ENCODE measurements at places on chromosomes 7 and 10. TPM values are rescaled to one million over a fixed set of nuclear protein-coding genes. Genes with fewer than 3 reads are reported as not detected.

- H3K36me3 ChIP-seq = no peaks in the 10 kb centered on the region
- H3K4me3 ChIP-seq = no peak overlapping the region
- H3K4me1 ChIP-seq = no peaks in the 10 kb centered on the region
- H3K27ac ChIP-seq = no peak overlapping the region
- no peak for DNase-seq
- no peaks in the 10 kb centered on the region for H3K27me3 ChIP-seq
These were observed 72.5 kb downstream of the SEMA3D start for GRCh38 chr7:85114342-85114741.

The FAM25G gene
- total RNA-seq = not detected

DNA sequence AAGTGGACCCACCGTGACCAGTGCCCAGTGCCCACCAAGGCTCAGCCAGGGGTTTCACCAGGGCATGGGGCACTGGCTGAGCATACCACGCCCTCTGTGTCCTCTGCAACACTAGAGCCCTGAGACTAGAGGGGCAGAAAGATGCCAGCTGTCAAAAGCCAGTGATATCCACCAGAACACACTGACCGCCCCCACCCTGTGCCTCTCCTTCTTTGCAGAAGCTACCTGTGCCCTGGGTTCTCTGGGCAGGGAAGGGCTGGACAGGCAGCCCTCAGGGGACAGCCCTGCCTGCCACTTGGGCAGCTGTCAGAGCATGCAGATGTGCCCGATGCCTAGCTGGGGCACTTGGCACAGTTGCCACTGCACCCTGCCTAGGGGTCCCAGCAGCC is 494 bp downstream of the VSIR start:
- no peaks in the 10 kb centered on the region for H3K36me3 ChIP-seq
- H3K27me3 ChIP-seq = no peaks in the 10 kb centered on the region
- peak overlapping the region; percentile 74 for H3K4me3 ChIP-seq
- peak overlapping the region; percentile 97 for H3K27ac ChIP-seq
- no peak for DNase-seq
- peaks cover 77% of the 10 kb centered on the region for H3K4me1 ChIP-seq

- no peaks in the 10 kb centered on the region for H3K36me3 ChIP-seq
- no peaks in the 10 kb centered on the region for H3K27me3 ChIP-seq
- no peak for DNase-seq
- no peak overlapping the region for H3K27ac ChIP-seq
These were observed 62.3 kb downstream of the EGFR start for GRCh38 chr7:55081068-55081467.

GRCh38 chr7:30800785-30801252 is 29.6 kb downstream of the MINDY4 start:
- no peaks in the 10 kb centered on the region for H3K27me3 ChIP-seq
- peaks cover 74% of the 10 kb centered on the region for H3K4me1 ChIP-seq
- H3K36me3 ChIP-seq = no peaks in the 10 kb centered on the region

DNA sequence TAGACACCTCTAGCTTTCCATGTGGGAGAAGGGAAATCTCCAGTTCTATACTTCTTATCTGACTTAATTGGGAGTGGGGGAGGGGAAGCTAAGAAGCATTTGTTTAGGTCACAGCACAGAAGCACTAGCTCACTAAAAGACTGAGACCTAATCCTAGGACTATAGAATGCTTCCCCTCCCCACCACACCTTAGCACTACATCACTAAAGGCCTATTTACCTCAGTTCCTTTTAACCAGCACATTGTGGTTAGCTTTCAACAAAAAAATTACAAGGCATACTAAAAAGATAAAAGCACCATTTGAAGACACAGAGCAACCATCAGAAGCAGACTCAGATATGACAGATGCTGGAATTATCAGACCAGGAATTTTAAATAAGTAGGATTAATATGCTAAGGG is 53.8 kb upstream of the ADRA2A start:
- no peak overlapping the region for H3K4me3 ChIP-seq
- H3K27ac ChIP-seq = no peak overlapping the region
- no peaks in the 10 kb centered on the region for H3K4me1 ChIP-seq
- no peaks in the 10 kb centered on the region for H3K36me3 ChIP-seq

The C7orf57 gene
- not detected for total RNA-seq

GRCh38 chr10:46560952-46561351 is 4.5 kb upstream of the GPRIN2 start:
- H3K27me3 ChIP-seq = peaks cover 34% of the 10 kb centered on the region
- H3K27ac ChIP-seq = no peak overlapping the region
- H3K36me3 ChIP-seq = no peaks in the 10 kb centered on the region
- no peak overlapping the region for H3K4me3 ChIP-seq

DNA sequence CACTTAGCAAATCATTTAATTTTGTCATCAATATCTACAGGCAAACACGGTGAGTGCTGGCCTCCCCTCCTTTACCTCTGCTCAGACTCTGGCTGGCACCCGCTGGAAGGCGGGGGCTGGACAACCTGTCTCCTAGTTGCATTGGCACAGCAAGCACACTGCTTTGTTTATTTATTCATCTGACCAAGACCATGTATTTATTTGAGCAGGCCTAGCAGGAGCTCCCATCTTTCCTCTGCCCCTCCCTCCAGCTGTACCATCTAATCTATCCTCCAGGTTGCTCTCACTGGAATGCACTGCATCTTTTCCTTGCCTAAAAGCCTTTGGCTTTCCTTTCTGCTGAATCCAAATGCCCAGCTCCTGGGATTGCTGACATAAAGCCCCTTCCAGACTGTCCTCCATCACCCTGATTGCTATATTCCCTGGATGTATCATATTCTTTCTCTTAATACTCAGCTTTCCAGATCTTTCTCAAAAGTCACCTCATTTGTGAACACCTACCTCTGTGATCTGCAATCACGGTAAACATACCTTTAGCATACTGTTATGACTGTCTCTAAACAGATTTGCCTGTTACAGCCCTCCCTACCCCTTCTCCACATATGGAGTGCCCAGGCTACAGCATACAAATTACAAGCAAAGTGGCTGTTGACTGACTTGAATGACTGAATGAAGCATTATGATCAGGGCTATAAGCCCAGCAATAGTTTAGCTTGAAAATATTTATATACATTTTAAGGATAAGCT is 9.6 kb downstream of the ELMO1 start:
- no peak overlapping the region for H3K4me3 ChIP-seq
- H3K27ac ChIP-seq = peak overlapping the region; percentile 86
- H3K36me3 ChIP-seq = no peaks in the 10 kb centered on the region
- no peaks in the 10 kb centered on the region for H3K27me3 ChIP-seq
- DNase-seq = no peak

GRCh38 chr7:2843711-2844152 is 376 bp downstream of the GNA12 start:
- H3K4me3 ChIP-seq = peak overlapping the region; percentile 83
- peak; percentile 42 for DNase-seq
- H3K27ac ChIP-seq = peak overlapping the region; percentile 66
- peaks cover 10% of the 10 kb centered on the region for H3K36me3 ChIP-seq
- peaks cover 11% of the 10 kb centered on the region for H3K4me1 ChIP-seq
- H3K27me3 ChIP-seq = no peaks in the 10 kb centered on the region

DNA sequence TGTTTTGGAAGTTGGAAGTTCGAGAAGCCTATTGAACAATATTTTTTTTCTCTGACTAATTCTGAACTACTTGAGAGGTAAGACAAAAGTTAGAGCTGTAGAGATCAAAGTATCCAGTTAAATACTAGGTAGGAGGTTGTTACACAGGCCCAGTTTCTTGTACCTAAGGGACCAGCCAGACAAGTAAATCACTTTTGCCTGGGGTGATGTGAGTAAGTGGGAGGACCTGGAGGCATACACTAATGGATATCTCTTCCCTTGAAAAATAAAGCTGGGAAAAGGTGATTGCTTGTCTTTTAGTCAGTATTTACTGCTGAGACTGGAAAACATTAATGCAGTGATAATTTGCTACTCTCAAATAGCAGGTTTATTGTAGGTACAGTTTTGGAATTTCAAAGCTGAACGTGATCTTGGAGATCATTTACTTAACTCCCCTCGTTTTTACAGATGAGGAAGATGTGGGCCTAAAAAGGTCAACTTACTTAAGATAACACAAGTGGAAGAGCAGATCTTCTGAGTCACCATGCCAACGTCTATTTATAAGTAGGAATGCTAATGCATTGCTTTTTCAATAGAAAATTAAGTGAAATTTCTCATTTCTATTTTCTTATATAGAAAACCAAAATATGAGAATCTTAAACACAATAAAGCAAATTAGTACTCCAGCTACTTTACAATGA is 181.3 kb downstream of the PPP1R9A start:
- DNase-seq = no peak
- peaks cover 11% of the 10 kb centered on the region for H3K4me1 ChIP-seq
- no peaks in the 10 kb centered on the region for H3K36me3 ChIP-seq
- H3K27me3 ChIP-seq = no peaks in the 10 kb centered on the region
- H3K4me3 ChIP-seq = no peak overlapping the region

DNA sequence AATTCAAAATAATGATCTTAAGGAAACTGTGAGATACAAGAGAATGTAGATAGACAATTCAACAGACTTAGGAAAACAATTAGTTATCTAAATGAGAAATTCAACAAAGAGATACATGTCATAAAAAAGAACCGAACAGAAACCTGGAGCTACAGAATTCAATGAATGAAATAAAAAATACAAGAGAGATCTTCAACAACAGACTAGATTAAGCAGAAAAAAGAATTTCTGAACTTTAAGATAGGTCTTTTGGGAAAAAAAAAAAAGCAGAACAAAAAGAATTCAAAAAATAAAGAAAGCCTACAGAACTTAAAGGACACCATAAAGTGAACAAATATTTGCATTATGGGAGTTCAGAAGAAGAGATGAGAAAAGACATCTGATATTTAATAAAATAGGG is 129.1 kb upstream of the FOXK1 start:
- no peaks in the 10 kb centered on the region for H3K27me3 ChIP-seq
- H3K36me3 ChIP-seq = no peaks in the 10 kb centered on the region
- H3K4me1 ChIP-seq = peaks cover 2% of the 10 kb centered on the region
- no peak overlapping the region for H3K27ac ChIP-seq
- H3K4me3 ChIP-seq = no peak overlapping the region
- no peak for DNase-seq

- H3K36me3 ChIP-seq = no peaks in the 10 kb centered on the region
- no peaks in the 10 kb centered on the region for H3K27me3 ChIP-seq
- H3K4me1 ChIP-seq = no peaks in the 10 kb centered on the region
- no peak for DNase-seq
- no peak overlapping the region for H3K27ac ChIP-seq
- no peak overlapping the region for H3K4me3 ChIP-seq
These were observed 26.8 kb upstream of the THSD7A start for GRCh38 chr7:11858622-11859302.

GRCh38 chr10:50422259-50422658 is 170.9 kb upstream of the ASAH2 start:
- peaks cover 18% of the 10 kb centered on the region for H3K4me1 ChIP-seq
- peak overlapping the region; percentile 23 for H3K27ac ChIP-seq
- no peak overlapping the region for H3K4me3 ChIP-seq
- no peaks in the 10 kb centered on the region for H3K36me3 ChIP-seq
- no peak for DNase-seq

DNA sequence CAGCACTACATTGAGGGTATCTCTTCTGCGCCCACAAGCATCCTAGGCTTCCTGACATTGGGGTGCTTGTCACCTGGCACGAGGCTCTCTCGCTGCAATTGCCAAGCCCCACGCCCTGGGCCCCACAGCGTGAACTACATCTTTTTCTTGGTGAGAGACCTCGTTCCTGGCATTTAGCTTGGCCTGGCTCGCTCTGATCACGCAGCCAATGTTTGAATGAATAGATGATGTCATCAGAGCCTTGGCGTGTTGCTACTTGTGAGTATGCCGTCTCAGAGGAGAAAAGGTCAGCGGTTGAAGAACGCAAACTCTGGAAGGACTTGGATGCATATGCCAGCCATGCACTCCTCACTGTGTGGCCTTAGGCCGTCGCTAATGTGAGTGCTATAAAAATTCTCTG is 150.2 kb upstream of the AUTS2 start:
- DNase-seq = no peak
- H3K27ac ChIP-seq = no peak overlapping the region
- H3K4me3 ChIP-seq = no peak overlapping the region
- no peaks in the 10 kb centered on the region for H3K36me3 ChIP-seq
- no peaks in the 10 kb centered on the region for H3K4me1 ChIP-seq

- H3K4me1 ChIP-seq = peaks cover 3% of the 10 kb centered on the region
- no peak for DNase-seq
- H3K27ac ChIP-seq = peak overlapping the region; percentile 78
- H3K4me3 ChIP-seq = peak overlapping the region; percentile 57
- no peaks in the 10 kb centered on the region for H3K36me3 ChIP-seq
These were observed 7.3 kb downstream of the SKIDA1 start for GRCh38 chr10:21518149-21518640.

The CRHR2 gene
- total RNA-seq = 0.45 TPM

GRCh38 chr7:151541709-151542499 is 22.2 kb upstream of the RHEB start:
- H3K4me1 ChIP-seq = no peaks in the 10 kb centered on the region
- DNase-seq = no peak
- H3K36me3 ChIP-seq = no peaks in the 10 kb centered on the region
- no peak overlapping the region for H3K4me3 ChIP-seq
- no peaks in the 10 kb centered on the region for H3K27me3 ChIP-seq

The GOLGA7B gene
- total RNA-seq = 0.06 TPM

The ARHGEF35 gene
- not detected for total RNA-seq

DNA sequence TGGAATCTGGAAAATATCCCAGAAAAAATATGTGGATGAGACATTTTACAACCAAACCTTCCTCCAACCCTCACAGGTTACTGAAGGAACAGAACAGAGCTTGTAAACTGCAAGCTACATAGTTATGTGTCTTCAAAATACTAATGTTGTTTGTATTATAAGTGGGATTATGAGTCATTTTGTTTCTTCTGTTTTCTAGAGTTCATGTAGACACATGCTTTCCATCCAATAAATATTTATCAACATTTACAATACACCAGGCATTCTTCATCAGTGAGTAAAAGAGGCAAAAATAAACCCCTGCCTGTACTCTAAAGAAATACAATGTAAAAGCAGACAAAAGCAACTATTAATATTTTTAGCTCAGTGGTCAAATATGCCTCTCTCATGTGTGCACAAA is 38.0 kb upstream of the TES start:
- H3K4me1 ChIP-seq = no peaks in the 10 kb centered on the region
- H3K27ac ChIP-seq = no peak overlapping the region
- no peak for DNase-seq
- H3K36me3 ChIP-seq = no peaks in the 10 kb centered on the region
- no peaks in the 10 kb centered on the region for H3K27me3 ChIP-seq
- H3K4me3 ChIP-seq = no peak overlapping the region

DNA sequence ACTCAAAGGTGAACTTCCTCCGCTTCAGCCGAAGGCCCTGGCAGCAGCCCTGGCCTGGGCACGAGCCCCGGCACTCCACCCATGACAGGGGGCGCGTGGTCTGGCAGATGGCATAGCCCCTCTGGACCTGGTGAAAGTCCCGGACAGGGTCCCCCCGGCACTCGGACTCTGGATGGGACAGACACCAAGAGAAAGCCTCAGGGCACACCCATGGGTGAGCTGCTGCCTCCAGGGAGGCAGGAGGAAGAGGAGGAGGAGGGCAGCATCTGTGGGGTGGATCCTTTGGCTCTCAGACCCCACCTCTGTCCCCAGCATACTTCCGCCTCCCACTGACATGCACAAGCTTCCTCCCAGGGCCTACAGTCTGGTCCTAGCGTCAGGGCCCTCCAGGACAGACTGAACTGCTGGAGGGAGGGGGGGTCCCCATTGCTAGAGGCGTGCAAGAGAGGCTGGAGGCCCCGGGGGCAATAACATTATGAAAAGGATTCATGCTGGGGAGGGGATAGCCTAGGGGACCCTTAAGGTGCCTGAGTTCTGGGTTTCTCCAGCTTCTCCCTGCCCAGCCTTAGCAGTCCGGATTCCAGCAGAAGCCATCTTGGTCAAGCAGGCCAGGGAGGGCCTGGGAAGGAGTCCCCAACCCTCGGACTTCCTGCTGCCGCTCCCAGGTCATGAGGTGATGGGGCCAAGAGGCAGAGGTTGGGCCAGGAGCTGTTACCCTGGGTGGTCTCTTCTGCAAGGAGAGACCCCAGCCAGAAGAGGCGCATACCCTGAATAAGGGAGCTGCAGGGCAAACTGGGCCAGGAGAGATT is 169.3 kb downstream of the LCOR start:
- no peaks in the 10 kb centered on the region for H3K27me3 ChIP-seq
- H3K27ac ChIP-seq = no peak overlapping the region
- peaks cover 4% of the 10 kb centered on the region for H3K4me1 ChIP-seq
- no peaks in the 10 kb centered on the region for H3K36me3 ChIP-seq
- DNase-seq = no peak
